ENCODE measurements at places on chromosomes 5 and 9.
A peak's percentile ranks its signal among the peaks of the same experiment; 100 is the strongest.

DNA sequence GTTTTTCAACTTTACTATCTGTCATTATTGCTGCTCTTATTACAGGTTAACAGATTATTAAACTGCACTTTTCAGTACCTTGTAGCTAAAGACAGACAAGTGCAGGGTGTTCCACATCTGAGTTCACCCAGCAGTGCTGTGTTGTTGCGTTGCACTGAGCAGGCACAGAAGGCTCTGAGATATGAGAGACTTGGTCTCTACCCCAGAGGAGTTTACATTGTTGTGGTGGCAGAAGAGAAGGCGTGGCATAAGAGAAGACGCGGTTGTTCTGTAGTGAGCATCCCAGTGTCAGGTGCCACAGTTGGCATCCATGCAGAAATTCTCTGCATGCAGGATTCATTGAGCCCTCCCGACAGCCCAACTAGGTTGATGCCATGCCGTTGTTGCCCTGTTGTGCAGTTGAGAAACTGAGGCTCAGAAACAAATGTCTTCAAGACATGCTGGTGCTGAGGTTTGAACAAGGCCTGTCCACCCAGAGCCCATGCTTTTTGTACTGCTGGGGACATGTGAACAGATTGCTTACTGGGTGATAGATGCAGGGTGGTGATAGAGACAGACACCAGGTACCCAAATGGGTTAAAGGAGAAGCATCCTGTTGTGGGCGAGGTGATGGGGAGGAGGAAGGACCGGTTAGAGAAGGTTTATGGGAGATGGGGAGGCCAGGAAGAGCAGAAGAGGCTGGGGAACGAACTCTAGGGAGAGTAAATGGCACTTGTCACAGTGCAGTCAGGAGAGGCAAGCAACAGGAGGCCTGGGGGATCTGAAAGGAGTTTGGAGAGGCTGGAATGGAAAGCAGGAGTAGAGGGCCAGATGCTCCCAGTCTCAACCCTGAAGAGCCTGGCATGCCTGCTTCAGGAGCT is 8.2 kb downstream of the ABL1 start:
- DNase-seq = no peak

DNA sequence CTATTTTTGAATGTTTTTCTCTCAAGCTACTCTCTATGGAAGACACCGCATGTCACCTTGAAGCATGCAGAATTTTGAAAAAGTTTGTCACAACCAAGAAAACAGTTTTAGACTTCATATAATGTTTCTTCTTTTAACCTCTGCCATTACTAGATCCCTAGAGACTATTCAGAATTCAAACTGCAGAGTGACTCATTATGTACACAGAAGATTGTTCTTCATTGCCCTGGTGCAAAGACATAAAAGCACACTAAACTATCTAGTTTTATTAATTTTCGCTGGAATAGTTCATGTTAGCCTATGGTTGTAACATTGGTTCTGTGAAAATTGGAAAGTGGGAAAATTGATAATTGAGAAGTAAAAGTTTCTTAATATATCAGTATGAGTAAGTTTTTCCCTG is 18.4 kb downstream of the F2RL2 start:
- DNase-seq = no peak

DNA sequence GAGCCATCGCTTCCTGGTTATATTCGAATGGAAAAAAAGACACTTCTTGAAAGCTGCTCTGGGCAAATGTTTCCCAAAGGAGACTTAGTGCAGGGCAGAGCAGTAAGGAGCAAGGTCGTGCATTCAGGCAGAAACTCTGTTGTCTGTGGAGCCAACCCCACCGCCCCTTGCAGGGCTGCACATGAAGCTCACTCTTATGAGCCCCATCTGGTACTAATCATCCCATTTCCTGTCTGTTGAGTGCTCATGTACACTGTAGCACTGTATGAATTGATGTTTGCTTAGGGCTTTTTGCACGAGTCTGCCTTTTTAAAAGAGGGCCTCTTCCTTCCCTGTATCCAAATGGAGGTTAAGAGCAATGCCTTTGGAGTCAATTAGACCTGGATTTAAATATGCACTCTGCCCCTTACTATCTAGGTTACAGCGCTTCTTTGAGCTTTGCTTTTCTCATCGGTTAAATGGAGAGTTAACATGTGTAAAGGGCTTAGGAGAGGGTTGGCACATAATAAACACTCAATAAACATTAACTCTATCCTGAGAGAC is 25.4 kb downstream of the HMHB1 start:
- peak; percentile 80 for DNase-seq

DNA sequence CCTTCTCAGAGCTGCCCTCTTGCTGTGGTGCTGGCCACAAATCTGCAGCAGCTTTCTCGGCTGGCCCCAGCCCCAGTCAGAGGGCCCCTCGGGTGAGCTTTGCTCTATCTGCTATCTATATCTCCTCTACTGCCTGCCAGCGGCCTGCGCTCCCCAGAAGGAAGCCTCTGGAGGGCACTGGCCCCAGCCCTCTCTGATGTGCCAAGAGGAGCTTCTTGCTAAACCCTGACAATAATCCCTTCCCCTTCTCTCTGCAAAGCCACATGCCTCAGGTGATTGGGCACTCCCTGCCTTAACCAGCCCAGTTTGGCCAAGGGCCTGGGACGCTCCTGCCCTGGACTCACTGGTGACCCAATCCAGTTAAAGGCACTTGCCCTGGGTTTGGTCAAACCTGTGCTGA is 42.7 kb downstream of the CAMK2A start:
- no peak for DNase-seq
